ENCODE measurements at places on chromosomes 11 and 22.

DNA sequence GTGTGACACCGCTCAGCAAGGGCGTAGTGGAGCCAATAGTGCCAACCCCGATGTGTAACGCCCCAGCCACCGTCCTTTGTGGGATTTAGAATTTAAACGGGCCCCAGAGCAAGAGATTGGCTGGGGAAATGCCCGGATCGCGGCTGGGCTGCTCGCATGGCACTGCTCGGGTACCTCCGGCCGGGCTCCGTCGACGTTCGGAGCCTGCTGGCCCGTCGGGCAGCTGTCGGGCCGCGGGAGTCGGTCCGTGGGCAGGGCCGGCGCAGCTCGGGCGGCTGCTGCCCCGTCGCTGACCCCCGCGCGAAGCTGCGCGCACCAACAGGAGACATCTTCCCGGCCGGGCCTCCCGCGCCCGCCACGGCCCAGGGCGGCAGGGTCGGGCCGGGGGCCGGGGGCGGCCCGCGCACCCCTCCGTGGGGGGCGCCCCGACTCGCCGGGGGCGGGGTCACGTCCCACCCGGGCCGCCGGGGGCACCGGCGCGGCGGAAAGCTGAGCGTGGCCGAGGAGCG is 1.3 kb upstream of the KDM2A start:
- DNase-seq, result no peak

DNA sequence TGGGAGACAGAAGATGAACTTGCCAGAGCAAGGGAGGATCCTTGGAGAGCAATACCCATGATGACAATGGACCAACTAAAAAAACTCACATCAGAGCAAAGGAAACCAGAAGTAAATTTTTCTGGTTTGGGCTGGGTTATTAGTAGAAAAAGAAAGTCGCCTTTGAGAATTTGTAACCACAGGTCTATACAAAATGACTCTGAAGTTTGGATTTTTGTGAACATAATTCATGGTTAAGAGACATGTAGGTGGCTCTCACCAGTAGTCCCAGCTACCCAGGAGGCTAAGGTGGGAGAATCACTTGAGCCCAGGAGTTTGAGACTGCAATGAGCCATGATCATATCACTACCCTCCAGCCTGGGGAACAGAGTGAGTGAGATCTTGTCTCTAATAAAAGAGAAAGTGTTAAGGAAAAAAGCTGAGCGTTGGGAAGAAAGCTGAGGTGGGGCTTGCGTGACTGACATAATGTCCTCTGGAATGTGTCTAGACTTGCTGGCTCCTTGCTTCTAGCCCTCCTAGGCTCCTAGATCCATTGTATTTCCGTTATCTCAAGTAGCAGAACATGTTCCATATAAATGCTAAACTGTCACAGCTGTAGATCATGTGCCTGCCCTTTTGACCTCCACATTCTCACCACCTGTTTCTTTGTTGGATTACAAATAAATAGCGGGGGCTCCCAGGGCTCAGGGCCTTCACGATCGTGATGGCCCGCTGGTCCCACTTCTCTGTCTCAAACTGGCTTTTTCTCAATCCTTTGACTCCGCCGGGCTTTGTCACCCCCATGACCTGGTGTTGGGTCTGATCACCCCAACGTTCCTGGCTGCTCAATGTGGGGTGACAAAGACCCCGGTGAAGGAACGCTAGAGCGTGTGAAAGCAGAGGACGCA is 56.2 kb upstream of the SC5D start:
- DNase-seq, result no peak

- no peak for DNase-seq
Measured at GRCh38 chr11:116782728-116783127, 5.1 kb downstream of the ZPR1 start.

DNA sequence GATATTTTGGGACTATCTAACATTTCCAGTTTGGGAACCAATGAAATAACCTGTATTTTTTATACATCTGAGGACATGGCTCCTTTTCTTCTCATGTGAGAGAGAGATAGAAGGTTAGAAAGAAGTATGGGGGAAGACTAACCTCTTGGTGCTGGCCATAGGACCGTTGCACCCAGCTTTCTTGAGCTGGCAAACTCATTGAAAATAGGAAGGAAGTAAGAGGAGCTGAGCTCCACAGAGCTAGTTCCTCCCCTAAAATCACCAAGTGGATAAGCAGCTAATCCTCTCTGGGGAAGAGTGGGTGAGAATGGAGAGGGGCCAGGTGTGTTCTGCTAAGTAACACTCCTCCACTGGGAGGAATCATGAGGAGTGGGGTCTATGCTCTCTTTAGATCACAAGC is 387.4 kb upstream of the CADM1 start:
- DNase-seq, result peak; percentile 43

DNA sequence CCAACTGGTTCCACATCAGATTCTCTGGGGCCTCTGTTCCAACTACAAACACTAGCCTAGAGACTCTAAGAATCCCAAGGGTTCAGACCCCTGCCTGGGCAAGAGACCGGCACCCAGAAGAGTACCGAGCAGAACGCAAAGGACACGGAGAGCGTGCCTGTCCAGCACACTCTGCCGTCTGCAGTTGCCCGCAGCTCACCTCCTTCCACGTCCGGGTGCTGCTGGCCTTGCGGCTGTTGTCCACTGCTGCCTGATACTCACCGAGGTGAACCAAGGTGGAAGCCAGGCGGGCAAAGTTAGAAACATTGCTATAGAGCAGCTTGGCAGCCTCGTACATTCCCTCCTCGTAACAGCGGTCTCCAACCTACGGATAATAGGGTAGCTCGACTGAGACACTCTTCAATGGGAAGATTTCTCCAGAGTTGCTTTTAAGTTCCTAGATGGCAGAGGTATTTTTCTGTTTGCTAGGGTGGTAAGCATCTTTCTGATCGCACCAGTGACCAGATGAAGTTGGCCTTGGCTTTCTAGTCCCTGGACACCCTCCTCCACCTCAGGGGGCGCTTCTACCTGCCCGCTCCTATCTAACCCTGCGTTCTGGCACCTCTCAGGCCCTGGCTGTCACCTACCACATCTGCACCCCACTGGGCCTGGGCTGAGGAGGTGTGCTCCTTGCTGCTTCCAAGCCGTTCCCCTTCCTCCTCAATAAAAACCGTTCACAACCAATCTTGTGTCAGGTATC is 22.8 kb upstream of the SLC25A1 start:
- DNase-seq, result no peak

DNA sequence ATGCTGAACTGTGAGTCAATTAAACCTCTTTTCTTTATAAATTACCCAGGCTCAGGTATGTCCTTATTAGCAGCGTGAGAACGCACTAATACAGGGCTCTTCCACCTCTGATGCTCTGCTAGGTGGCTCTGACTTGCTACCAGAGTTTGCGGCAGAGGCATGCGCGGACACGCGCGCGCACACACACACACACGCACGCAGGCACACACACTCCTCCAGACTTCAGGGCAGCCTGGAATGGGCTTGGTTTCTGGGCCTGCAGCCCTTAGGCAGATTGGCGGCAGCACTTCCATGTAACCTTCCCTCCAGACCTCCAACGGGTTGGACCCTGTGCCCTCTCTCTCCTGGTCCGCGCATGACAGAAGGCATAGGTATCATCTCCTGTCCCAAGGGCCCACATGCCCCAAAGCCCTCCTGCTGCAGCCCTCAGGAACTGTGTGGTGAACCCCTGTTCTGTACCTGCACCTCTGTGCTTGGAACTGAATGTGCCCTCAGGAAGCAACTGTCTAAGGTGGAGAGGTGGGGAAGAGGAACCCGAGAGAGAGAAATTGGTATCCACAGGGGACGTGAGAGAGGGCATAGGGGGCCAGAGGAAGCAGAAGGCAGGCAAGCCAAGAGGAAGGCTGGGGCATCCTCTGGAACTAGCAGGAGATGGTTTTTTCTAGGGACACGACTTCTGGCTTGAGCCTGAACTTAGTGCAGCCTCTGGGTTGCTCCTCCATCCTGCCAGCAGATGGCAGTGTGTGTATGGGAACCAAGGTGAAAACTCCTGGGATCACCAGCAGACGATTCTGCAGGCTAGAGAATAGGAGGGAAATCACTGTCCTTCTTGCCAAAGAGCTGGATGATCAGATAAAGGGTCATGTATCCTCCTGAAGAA is 23.4 kb upstream of the RIC3 start:
- DNase-seq, result peak; percentile 31

- no peak for DNase-seq
Measured at GRCh38 chr11:18088366-18088765, 17.5 kb downstream of the SAAL1 start.

DNA sequence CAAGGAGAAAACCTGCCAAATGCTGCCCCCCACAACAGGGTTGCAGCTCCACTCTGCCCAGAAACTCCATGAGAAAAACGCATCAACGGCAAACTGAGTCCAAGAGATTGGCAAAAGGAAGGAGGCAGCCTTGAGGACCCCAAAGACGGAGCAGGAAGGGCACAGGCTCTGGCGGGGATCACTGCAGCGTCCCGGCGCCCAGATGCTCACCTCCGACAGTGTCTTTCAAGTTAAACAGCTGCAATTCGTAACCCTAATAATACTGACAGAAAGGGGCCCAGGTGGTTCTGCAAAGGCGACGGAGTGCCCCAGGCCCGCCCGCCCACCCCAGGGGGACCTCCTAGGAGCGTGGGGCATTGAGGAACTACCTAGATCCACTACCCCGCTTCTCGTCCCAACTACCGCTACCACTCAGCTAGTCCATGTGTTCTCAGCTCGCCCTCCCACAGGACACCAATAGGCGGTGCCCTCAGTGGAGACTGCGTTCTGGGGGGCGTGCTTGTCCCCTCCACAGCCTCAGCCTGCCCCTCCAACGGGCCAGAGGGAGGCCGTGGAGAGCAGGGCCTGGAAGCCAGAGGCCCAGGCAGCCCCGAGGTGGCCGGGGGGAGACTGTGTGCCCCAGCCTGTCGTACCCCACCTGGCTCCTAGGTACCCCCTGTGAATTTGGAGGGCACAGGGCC is 127.4 kb downstream of the PHF21B start:
- no peak for DNase-seq

GRCh38 chr11:70381872-70382861 is 16.2 kb upstream of the CTTN start:
- no peak for DNase-seq

All from NCI-H524 treated with DMSO at 0.1 percent for 48 hours (cell line).